ENCODE measurements at places on chromosomes 1 and 21.

DNA sequence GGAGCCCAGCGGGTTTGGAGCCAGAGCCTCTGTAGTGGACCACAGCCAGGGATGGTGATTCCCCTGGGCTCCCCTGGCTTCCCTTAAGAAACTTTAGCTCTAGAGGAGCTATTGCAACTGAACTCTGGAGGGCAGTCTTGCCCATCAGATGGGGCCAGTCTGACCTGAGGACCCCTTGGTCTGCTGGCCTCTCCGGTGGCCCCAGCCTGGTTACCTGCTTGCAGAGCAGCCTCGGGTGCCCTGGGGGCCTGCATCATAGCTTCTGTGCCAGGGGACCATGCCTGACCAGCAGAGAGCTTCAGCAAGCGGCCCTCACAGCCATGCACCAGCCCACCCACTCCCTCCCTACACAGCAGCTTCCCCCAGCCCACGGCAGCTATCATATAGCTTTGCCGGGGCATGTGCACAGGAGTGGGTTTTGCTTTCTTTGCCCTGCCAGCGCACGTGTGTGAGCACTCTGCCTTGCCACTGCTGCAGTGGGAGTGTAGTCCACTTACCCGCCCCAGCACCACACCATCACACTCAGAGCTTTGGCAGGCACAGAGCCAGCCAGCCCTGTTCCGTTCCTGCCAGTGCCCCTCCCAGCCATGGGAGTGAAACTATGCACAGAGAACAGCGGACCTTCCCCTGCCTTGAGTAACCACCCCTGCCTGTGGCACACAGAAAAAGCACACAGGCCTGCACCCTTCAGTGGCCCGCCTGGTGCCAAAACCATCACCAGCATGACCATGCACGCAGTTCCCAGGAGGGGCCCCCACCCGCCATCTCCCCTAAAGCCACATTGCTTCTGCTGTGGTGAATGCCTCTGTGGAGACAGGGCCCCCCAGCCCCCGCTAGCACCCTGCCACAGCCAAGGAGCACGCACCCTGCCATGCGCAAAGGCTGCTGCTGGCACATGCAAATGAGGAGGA lies 442.9 kb upstream of the NEGR1 start:
- DNase-seq: no peak

- no peak for DNase-seq
Measured at GRCh38 chr21:42440187-42440792, 36.6 kb downstream of the UBASH3A start.

DNA sequence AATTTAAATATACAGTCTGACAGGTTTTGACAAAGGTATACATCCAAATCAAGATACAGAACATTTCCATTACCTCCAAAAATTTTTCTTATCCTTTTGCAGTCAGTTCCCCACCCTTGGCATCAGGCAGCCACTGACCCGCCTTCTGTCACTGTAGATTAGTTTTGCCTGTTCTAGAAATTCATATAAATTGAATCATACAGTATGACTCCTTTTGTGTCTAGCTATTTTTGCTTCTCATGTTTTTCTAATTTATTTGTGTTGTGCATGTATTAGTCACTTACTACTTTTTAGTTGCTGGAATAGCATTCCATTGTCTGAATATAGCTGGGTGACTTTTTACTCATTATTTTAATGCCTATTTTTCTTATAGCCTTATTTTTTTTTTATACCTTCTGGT lies 3.8 kb downstream of the UTP25 start:
- no peak for DNase-seq

GRCh38 chr1:16067933-16068332 lies 5.5 kb downstream of the FAM131C start:
- DNase-seq: no peak

GRCh38 chr1:69410893-69411292 lies 156.8 kb upstream of the LRRC7 start:
- DNase-seq: no peak

DNA sequence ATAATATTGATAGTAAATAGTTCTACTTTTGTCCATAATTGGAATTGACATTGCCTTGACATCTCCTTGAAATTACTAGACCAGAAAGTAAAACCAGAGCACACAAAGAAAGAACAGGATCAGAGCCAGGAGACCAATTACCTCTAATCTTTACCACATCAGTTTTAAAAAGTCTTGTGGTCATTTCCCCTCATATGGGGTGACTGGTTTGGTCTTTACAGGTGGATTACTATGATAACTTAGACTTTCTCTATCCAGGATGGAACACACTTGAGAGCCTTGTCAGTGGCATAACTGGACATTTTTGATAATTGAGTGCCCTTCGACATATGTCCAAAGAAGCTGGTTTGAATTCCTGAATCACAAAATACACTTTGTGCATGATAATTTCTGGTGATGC lies 1148.1 kb upstream of the NCAM2 start:
- peak; percentile 54 for DNase-seq

- DNase-seq: peak; percentile 66
Measured at GRCh38 chr1:28259934-28260802, 850 bp downstream of the SESN2 start.

DNA sequence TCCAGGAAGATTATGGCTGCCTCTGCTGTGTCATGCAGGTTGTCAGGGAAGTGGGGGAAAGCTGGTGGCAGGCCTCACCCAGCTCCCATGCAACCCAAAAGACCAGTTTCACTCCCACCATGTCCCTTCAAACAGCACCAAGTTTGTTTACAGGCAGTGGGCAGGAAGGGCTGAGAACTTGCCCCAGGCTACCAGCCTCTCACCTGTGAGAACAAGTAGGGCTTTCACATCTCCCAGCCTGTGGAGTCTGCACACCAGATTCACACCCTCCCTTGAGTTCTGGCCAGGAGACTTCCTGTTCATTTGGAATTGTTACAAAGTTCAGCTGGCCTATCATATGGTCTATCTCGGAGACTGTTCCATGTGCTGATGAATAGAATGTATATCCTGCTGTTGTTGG lies 27.8 kb downstream of the RPAP2 start:
- DNase-seq: no peak

DNA sequence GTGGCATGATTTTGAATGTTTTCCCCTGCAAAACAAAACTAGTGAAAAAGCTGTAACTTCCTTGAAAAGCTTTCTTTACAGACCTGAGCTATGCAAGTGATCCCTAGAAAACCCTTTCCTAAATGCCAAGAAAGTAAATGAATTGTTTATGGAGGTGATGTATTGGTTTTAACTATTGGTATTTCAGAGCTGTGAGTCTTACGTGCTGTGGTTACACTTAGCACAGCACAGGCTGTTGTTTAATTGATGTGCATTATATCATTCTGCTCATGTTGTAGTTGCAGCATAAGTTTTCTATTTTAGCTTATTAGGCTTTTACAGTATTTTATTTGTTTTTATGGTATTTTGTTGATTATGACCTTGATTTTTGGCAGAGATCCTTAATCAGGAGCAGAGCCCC lies 74.1 kb upstream of the DYNLT5 start:
- DNase-seq: no peak

- DNase-seq: no peak
Measured at GRCh38 chr21:27447843-27448242, 481.0 kb upstream of the ADAMTS5 start.

- DNase-seq: no peak
Measured at GRCh38 chr1:184582411-184582810, 172.2 kb downstream of the EDEM3 start.

DNA sequence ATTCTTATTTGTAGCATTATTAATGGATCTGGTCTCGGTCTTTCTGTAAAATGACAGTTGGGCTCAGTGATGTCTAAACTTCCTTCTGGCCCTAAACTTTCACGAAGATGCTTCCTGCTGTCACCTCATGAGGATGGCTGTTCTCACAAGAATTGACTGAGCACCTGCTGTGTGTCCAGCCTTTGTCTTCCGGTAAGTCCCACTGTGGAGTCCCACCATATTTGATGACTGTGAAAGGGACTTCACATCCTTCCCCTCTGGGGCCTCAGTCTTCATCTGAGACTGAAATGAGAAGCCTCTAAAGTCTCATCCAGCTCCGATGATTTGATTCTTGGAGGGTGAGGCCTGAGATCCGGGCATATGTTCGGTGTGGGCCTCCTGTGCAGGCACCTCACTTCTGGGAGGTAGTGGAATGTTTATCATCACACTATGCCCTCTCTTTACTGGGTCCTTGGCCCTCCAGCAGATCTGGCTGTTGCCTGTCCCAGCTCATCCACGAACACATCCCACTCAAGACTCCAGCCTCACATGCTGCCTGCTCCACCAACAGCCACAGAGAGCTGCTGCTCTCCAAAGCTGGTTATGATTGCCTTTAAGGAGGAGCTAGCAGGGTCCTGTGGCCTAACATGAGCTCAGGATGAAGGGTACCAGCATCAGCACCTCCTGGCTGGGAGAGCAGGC lies 95.8 kb downstream of the KCNN3 start:
- no peak for DNase-seq

- no peak for DNase-seq
Measured at GRCh38 chr1:230237805-230238204, 170.8 kb downstream of the GALNT2 start.

DNA sequence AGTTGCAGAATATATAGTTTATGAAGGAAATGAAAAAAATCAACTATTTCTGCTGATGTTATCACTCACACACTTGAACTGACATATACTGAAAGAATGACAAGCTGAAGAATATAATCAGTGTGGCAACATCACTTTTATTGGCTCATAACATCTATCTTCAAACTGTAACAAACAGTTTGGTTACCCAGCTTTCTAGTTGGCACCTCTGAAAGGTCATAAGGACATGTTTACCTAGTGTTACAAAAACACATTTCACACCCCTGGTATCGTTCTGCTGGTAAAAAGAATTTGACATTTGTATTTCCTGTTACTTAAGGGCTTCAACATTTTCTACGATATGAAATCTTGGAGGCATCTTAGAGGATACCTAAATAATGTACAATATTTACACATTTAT lies 1267.0 kb upstream of the NCAM2 start:
- DNase-seq: no peak

- no peak for DNase-seq
Measured at GRCh38 chr1:14909920-14910460, 243.6 kb upstream of the TMEM51 start.

- no peak for DNase-seq
Measured at GRCh38 chr21:42038826-42039425, 28.8 kb upstream of the ZBTB21 start.

DNA sequence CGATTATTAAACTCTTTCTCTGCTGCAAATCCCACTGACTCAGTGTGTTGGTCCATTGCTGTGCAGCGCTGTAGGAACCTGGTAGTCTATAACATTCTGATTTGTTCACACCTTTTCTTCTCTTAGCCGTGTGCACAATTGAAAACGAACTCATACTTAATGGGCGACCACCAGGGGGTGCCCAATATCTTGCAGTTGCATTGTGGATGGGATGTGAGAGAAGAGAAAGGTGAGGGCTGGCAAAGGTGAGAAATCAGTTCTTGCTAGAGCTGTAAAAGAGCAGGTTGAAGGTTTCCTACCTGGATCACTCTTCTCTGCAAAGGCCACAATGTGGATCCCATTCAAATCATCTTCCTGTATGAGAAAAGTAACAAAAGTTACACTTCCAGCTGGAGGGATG lies 51.0 kb downstream of the CASQ2 start:
- DNase-seq: peak; percentile 56

DNA sequence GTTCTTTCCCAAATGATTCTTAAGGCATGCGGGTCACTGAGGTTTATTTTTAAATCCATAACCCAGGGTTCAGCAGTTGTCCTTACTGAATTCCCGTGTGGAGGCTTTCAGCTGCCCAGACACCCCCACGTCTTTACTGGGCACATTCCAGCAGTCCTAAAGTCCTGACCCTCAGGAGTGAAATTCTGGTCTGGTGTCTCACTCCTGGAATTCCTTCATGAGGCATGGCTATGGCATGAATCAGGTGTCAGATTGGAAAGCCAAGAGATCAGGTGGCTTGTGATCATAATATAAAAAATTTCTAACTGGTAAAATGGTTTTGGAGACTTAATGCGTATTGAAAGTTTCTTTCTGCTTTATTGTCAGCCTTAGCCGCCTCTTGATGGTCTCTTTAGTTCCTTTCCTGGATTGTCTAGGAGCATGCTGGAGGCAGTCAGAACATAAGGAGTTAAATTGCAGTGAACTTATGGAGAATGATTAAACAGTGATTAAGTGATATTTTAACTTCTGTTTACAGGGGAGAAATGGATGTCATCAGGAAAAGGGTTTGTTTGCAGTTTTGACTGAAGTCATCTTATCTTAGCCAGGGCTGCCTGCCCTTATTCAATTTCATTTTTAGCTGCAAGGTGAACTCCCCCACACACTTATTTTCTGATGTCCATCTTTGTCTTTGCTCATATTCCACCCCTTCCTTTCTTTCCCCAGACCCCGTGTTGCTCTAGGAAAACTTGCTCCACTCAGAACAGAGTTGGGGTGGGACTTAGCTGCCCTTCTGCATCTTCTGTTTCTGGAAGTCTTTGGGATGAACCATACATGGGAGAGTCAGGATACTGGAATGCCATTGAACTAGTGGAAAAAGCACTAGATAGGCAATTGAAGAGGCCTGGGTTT lies 25.7 kb upstream of the MACF1 start:
- DNase-seq: no peak

DNA sequence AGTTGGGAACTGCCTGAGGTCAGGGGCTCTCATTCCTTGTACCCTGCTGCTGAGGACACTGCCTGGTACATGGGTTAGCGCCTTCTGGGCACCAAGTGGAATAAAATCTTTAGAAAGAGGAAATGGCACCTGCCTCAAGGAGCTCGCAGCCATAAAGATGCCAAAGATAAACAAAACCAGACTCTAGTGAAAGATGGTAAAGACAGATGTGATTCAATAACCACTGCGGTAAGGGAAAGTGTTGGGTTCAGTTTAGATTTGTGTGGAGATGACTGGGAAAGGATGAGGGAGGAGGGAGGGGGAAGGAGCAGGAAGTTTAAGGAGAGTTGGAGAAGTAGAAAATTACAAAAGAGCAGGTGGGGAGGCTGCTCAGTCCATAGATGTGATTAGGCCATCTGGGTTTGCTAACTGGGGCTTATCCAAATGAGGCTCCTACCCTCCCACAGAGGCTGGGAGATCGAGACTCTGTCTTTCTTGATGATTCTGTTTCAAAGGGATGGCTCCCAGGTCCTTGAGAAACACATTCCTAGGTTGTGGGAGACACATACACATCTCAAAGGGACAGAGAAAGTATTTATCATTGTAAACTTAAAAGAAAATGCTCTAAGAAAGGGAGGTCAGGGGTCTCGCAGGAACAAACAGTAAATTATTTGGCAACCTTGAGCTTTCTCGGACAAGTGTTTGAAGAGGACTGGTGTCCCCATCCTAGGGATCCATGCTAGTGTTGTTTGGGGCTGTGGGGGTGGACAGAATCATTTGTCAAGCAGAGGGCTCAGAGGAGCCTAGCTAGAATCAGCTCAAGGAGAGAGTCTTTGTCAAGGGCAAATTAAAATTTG lies 65.7 kb upstream of the MORC3 start:
- DNase-seq: peak; percentile 14

DNA sequence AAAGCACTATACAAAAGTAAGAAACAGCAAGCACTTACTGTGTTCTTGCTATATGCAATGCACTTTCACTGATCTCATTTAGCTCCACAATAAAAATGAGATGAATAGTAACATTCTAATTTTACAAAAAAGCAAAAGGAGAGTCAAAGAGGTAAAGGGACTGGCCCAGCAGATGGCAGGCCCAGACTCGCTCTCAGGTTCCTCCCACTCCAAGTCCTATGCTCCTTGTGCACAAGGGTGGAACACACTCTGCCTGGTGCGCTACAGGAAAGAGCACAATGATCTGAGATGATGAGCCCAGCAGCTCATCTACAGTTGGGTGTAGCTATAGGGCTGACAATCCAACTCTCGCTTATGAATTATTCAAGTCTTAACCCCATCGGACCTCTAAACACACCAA lies 94.1 kb upstream of the LYST start:
- peak; percentile 18 for DNase-seq

All from KBM-7 (cell line).